ENCODE measurements at places on chromosomes 4 and X. TPM values are rescaled to one million over a fixed set of nuclear protein-coding genes. Genes with fewer than 3 reads are reported as not detected.

The PRSS12 gene
- polyA plus RNA-seq = 1.7 TPM

The BMX gene
- 3.3 TPM for polyA plus RNA-seq

The ARX gene
- polyA plus RNA-seq = not detected

The SSX3 gene
- not detected for polyA plus RNA-seq

DNA sequence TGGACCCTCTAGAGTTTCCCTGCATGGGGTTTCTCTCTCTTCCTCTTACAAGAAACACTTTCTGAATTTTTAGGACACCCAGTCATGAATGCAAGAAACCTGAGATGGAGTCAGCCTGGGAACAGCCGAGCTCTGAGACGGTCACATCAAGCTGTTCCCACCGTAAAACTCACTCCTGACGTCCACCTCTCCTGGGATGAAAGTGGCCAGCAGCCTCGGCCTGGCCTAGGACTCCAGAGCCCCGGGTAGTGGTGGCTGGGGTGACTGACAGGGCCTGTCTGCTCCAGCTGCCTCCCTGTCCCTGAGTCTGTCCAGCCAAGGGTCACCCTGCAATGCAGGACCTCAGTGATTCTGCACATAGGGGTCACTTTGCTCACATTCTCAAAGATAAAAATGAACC is 217.8 kb downstream of the SHOX start:
- DNase-seq = no peak

DNA sequence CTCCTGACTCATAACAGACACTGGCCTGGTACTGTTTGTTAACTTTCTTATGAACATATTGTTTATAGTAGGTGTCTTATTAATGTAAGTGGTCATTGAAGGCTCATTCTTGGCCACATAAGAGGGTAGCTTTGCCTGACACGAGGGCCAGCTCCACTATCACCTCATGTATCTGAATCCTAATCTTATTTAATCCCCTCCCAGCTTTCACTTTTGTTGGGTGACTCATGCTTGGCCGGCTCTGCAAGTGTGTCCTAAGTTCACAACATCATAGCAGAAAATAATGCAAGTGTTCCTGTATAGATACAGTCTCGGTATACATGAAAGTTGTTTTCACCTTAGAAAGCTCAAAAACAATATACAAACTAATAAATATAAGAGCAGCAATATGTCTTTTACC is 283.8 kb downstream of the IQCM start:
- DNase-seq = no peak

- no peak for DNase-seq
These were observed 406.6 kb downstream of the PCDH10 start for GRCh38 chr4:133555671-133556070.

DNA sequence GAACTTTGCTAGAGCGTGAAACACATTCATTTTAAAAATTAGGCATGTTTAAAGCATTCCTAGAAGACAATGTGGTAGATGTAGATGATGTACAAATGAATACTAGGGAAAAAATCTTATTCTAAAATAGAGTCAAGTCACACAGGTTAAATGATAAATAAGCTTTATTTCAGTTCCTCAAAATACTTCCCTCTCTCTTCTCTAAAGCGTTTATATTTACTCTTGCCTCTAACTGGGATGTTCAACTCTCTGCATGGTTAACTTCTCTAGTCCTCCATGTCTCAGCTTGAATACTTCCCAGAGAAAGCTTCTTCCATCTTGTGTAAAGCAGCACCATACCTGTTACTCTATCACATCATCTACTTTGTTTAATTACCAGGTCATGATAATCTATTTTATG is 30.9 kb upstream of the GLRA3 start:
- no peak for DNase-seq
